ENCODE measurements at places on chromosomes 6 and 20.

- no peak for DNase-seq
Measured at GRCh38 chr6:166786704-166787293, 159.7 kb upstream of the RPS6KA2 start.

GRCh38 chr6:136468711-136469110 is 81.5 kb downstream of the MAP7 start:
- DNase-seq = no peak

DNA sequence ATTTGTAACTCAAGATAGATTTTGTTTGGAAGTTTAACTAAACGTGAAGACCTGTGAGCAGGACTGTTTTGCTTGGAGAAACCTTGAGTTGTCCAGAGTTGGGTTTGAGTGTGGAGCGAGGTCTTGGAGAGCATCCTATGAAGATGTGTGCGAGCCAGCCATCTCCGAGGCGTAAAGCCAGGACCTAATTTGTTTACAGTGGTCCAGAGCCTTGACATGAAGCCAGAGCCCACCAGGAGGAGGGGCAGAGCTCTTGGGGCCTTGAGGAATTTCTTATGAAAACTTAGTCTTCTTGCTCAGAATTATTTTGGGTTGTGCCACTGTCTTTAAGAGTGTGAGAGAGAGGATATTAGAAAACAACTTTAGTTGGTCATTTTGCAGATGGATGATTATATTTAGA is 6.3 kb downstream of the CHMP4B start:
- no peak for DNase-seq

DNA sequence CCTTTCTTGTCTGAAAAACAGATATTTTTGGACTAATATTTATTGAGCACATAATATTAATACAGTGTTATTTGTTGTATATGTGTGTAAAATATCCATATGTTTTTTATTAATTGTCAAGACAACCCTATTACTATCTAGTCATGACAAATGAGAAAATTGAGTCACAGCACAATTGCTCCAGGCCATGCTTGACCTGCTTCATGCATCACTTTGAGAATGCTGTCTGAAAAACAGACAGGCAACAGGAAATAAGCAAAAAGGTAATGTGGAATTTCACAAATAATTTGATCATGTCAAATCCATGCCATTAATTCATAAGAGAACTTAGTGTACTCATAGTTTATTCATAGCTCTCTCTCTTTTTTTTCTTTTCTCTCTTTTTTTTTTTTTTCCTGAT is 246.5 kb downstream of the RIMS1 start:
- no peak for DNase-seq

DNA sequence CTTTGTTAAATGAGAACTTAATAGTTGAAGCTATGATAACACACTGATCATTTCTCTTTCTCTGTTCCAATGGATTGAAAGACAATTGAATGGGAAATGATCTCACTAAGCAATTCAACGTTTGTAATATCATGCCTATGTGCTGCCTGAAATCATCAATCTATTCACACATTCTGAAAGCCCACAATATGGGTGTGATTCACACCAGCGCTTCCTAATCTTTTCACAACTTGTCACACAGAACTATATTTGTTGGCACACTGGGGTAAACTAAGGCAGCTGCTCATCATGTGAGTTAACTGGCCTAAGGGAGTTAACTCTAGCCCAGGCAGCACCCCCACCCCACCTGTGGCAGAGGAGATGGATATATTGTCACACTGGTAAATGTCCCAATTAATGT is 37.1 kb upstream of the UTRN start:
- no peak for DNase-seq

- no peak for DNase-seq
Measured at GRCh38 chr6:31246051-31246521, 25.8 kb downstream of the HLA-C start.

- no peak for DNase-seq
Measured at GRCh38 chr20:11607047-11607446, 310.6 kb upstream of the BTBD3 start.

DNA sequence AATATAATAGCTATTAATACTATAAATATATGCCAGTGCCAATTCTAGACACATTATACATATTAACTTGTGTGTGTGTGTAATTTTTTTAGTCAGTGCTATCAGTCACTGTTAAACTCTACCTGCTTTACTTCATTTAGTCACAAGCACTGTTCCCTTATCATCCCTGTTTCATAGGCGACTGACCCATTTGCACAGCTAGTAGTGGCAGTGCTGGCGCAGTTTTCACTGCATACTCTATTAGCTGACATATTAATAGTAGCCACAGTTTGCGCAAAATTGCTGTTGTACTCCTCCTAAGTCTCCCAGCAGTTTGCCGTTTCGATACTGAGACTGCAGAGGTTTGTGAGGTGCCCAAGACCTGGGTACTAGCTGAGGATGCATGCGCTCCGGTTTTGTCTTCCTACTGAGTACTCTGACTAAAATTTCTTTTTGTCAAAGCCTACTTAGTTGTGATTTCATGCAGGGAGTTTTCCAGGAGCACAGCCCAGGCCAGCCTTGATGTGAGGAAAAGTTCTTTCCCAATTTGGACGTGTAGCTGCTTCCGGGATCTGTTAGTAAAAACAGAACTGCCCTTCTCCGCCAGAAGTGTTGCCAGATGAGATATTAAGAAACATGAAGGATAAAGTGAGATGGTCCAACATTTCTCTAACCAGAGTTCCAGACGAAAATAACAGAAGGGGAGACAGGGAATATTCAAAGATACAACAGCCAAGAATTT is 5.6 kb downstream of the BAG2 start:
- no peak for DNase-seq

- no peak for DNase-seq
Measured at GRCh38 chr6:108665495-108666196, 104.9 kb downstream of the FOXO3 start.

- no peak for DNase-seq
Measured at GRCh38 chr20:44479643-44480042, 4.0 kb downstream of the TTPAL start.

- no peak for DNase-seq
Measured at GRCh38 chr6:2531426-2532215, 219.1 kb downstream of the MYLK4 start.

DNA sequence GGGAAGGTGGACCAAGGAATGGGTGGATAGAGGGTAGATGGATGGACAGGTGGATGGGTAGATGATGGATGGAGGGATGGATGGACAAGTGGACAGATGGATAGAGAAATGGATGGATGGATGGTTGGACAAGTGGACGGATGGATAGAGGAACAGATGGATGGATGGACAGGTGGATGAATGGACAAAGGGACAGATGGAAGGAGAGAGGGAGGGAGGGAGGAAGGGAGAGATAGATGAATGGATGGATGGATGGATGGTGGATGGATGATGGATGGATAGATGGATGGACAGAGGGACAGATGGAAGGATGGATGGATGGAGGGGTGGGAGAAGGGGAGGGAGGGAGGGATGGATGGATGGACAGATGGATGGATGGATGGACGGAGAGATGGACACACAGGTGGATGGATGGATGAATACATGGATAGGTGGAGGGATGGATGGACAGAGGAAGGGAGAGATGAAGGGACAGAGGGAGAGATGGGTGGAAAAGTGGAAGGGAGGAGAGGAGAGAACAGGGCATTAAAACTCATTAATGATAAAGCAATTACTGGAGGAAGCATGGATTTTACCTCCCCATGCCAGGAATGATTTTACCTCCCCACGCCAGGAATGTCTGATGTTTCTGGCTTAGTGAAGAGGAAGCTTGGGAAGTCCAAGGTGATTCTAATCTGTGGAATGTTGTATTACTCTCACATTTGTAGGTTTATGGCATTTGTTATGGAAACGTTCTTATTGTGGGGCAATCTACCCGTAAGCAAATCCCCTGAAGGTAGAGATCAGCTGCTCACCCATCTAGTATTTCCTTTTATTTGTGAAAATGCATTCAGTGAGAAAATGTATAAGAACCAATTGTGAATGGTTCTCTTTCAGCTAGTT is 383.3 kb downstream of the TAF4 start:
- no peak for DNase-seq

DNA sequence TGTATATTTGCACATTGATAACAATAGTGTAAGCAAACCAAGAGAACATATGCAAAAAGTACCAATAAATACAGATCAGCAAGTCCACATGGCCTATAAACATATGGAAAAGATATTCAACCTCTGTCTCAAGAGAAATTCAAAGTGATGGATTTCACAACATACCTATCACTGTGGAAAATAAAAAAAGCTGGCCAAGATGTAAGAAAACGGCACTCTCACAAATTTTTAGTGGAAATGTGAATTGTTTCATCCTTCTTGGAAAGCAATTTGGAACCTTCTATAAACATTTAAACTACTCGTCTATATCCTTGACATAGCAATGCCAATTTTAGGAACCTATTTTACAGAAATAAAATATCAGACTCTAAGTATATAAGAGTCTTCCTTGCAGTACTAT is 559.8 kb downstream of the QKI start:
- no peak for DNase-seq

- no peak for DNase-seq
Measured at GRCh38 chr6:33168639-33169038, 23.6 kb downstream of the COL11A2 start.

Data from stimulated activated CD4-positive, alpha-beta T cell treated with anti-CD3 and anti-CD28 coated beads, Interleukin-1b, Interleukin-23, amount 100 ng/mL, for 4 hours (primary cell).